ENCODE measurements at places on chromosomes 6 and 20.

DNA sequence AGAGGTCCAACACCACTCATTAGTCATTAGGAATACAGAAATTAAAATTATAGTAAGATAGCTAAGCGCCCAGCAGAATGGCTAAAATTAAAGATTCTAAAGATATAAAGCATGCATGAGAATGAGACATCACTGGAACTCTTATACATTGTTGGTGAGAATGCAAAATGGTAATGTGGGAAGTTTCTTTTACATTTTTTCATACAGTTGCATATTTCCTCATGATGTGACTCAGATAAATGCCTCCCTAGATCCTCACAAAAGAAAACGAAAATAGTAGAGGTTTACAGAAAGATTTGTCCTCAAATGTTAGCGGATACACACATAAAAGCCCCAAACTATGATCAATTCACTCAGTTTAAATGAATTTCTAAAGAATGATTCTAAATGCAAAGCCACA is 633.7 kb upstream of the GJE1 start:
- no peak for DNase-seq

DNA sequence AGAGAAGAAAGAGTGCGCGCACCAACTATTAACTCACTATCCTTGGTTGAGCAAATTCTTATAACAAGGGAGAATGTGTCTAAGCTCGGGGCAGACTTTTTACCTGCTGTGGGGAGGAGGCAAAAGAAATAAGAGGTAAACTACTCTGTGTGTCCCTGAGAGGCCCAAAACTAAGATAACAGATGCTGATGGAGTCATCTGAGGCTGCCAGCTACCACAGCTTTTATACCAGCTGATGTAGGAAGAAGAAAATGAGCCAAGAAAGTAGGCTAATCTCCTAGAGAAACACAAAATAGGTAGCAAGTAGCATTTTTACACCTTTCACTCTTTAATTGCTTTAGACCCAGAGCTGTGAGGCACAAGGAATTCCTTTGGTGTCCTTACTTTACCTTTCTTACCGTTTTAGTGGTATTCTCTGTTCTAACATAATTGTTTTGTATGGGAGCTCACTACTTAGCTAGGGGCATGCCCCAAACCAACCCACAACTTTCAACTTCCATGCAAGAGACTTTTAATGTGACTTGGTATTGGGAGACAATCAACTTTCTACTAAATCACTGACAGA is 27.8 kb upstream of the PIM1 start:
- DNase-seq: no peak

DNA sequence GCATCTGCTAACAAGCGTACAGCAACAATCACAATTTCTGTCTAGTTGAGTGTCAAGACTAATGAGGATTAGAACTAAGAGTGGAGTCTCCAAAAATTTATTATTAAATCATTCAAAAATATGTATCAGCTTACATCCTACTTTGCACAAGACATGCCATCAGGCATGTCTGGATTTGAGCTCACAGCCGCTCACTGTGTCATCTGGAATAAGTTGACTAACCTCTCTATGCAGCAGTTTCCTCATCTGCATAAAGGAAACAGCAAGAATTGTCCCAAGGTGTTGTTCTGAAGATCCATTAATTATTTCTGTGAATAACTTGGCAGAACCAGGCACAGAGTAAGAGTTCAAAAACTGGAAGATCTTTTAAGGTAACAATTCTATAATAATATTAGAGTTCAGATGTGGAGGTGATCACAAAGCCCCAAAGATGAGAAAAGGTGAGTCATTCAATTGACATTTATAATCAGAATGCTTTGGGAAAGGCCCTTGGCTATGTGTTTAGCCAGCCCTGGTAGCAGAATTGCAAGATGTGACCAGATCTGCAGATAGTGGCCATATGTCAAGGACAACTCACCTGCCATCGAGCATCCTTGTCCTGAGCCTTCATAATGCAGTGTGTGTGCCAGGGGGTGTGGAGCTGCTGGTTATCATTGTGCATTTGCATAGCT is 264.0 kb downstream of the FOXA2 start:
- no peak for DNase-seq

DNA sequence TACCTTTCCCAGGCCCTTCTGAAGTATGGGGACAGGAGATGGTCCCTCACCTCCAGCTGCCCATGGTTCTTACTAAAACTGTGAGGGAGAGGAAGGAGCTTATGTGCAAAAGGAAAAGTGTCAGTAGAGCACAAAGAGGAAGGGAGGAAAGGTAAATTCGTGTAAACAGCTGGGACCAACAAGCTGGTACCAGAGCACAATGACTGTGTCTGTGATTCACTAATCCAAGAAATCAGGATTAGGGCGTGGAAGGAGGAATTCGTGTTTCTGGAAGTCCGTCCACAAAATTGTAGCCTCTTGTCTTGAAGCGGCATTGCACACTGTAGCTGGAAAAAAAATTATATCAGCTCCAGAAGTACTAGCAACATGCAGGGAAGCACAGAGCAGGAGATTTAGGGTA is 129.0 kb upstream of the RREB1 start:
- no peak for DNase-seq

- DNase-seq: no peak
Measured at GRCh38 chr6:44452725-44453124, 65.2 kb downstream of the CDC5L start.

DNA sequence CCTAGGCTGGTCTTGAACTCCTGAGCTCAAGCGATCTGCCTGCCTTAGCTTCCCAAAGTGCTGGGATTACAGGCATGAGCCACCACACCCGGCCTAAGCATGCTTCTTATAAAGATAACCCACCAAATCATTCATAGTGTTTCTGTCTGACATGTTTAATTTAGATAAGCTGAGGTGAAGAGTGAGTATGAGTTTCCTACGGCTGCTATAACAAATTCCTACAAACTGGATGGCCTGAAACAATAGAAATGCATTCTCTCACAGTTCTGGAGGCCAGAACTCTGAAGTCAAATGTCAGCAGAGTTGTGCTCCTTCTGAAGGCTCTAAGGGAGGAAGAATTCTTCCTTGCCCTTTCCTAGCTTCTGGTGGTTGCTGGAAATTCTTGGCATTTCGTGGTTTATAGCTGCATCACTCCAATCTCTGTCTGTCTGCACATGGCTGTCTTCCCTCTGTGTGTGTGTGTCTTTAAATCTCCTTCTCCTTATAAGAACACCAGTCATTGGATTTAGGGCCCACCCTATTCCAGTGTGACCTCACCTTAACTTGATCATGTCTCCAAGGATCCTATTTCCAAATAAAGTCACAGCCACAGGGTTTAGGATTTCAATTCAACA is 29.9 kb downstream of the MAPK13 start:
- no peak for DNase-seq

DNA sequence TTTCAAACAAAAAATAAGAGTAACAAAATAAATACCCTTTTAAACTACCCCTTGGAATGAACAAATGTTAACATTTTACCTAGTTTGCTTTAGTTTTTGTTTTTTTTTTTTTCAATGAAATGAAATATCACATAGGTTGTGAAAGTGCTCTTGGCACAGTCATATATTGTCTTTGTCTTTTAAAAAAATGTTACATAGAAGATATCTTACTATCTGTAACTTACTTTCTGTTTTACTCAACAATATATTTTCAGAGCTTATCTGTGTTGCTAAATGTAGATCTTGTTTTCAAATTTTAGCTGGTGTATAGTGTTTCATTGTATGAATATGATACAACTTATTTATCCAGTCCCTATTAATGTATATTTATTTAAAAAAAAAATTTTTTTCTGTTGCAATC is 8.6 kb downstream of the CEP57L1 start:
- DNase-seq: no peak

DNA sequence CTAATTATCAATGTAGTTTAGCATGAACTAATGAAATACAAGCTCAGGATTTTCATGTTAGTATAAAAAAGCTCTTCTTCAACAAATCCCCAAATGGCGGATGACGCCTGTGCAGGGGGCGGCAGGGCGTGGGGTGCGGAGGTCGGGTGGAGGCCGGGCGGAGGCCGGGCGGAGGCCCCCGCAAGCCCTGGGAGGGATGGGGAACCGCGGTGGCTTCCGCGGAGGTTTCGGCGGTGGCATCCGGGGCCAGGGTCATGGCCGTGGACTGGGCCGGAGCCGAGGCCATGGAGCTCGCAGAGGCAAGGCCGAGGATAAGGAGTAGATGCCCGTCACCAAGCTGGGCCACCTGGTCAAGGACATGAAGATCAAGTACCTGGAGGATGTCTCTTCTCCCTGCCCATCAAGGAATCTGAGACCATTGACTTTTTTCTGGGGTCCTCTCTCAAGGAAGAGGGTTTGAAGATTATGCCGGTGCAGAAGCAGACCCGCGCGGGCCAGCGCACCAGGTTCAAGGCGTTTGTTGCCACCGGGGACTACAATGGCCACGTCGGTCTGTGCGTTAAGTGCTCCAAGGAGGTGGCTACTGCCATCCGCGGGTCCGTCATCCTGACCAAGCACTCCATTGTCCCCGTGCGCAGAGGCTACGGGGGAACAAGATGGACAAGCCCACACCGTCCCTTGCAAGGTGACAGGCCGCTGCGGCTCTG is 10.4 kb upstream of the EIF2S2 start:
- no peak for DNase-seq

GRCh38 chr6:149754548-149754947 is 5.0 kb downstream of the PCMT1 start:
- no peak for DNase-seq

GRCh38 chr20:46646659-46647380 is 4.4 kb downstream of the SLC13A3 start:
- DNase-seq: no peak

- no peak for DNase-seq
Measured at GRCh38 chr6:128899341-128900050, 16.6 kb downstream of the LAMA2 start.

DNA sequence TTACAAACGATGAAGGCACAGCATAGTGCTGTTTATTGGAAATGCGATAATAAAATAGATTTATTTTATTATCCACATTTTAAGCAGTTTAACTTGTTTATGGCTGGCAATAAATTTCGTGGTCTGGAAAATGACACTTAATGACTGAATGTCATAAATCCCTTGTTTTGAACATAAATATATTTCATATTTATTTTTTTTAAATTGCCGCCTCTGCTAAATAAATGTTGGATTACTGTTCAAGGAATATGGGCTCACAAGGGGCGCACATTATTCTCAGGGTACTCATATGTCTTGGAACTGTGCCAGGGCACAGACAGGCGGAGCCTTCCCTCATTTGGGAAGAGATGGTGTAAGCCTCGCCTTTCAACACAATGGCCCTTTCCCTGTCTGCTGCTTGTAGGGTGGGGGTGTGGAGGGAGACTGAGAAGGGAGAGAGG is 134.3 kb downstream of the PXDC1 start:
- DNase-seq: no peak

DNA sequence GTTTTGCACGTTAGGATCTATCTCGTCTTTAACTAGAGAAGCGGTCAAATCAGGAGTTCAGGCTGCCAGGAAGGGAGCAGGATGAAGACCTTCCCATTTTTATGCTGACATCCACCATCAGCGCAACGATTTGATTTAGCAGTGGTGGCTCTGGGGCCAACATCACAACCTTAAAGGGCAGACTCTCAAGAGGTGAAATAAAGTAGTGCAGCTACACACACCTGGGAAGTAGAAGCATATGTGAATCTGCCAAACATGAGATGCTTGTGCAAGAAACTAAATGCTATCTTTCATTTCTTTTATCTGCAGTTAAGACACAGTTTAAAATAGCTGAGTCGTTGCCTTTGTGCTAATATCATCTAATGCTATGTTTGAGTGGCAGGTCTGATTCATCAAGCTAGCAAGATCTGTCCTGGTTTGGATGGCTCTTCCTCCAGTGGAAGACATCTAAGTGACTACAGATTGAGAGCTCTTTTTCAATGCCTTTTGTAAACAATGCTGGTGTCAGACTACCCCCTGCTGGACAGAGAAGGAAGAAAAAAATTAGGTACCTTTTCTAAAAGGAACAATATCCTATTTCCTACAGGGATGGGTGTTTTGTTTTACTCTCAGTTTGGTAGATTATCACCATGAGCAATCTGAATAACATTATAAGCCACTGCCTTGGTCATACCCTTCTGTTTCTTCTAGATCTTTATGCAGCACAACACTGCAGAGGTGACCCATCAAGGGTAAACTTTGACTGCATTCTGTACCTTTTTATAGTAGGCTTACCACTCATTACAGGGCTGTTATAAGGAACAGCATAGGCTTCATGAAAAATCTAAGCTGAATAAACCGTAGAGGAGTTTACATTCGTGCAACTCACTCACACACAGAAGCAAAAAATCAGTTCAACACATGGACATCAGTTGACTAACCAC is 171.6 kb upstream of the FBXL4 start:
- peak; percentile 56 for DNase-seq

DNA sequence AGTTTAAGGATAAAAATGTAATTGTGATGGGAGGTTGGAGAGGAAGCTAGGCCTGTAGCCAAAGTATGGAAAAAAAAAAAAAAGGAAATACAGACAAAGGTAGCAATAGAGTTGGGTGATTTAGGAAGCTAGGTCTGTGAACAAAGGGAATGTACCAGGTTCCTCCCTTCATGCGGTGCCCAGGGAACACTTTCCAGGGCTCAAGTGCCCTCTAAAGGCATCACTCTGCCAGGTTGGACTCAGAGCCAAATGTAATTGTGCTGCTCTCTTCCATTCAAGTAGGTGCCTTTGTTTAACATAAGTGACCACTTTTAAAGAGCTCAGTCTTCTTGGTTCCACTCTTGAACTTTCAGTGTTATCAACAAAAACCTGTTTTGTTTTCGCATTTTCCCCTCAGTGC is 159.7 kb upstream of the AHI1 start:
- DNase-seq: peak; percentile 76
